ENCODE measurements at places on chromosomes 13 and 19. TPM values are rescaled to one million over a fixed set of nuclear protein-coding genes. Genes with fewer than 3 reads are reported as not detected.

- no peak for DNase-seq
These were observed 3.9 kb downstream of the SLC1A5 start for GRCh38 chr19:46784262-46785053.

DNA sequence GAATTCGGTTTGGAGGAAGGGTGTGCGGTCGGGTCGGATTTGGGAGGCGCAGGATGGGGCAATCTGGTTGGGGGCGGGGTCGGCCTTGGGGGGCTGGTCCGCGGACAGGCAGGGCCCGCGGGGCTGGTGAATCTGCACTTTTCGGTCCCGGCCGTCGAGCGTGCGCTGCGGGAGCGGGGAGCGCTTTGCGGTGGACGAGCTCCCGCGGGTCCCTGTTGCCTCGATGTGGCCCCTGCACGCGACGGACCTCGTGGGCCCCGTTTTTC, 11.9 kb downstream of the PEAK3 start:
- no peak for DNase-seq

DNA sequence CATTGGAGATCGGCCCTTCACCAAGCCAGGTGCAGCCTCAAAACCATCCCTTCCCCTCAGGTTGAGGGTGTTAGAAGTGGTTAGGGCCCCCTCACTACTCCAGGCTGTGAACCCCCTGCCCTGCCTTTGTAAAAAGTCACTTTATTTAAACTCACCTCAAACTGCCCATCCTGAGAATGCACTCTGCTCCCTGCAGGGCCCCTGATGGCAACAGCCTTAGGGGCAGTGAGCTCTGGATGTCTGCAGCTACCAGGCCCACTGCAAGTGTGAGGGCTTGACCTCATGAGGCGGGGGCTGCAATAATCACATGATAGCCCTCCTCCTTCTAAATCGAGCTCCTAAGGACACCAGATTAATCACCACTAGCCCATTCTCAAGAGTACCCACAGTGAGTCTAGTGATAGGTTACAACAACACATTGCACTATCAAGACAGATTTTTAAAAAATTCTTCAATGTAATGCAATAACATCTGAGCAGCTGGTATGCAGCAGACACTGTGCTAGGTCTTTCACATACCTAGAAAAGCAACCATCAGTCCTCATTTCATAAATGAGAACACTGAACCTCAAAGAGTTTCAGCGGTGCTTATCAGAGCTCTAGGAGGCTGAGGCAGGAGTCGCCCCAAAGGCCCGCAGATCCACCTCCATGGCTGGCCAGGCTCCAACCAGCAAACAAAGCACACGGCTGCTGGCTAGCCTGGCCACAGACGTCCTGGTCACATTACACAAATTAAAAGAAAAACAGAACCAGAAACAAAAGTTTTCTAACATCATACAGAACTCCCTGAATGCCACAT, 26.0 kb downstream of the SLC7A1 start:
- DNase-seq = no peak

- no peak for DNase-seq
These were observed 47.0 kb downstream of the ESD start for GRCh38 chr13:46749951-46750350.

GRCh38 chr13:80562433-80563156, 221.7 kb upstream of the SPRY2 start:
- peak; percentile 42 for DNase-seq

- no peak for DNase-seq
These were observed 14.7 kb downstream of the ZNF441 start for GRCh38 chr19:11781295-11782057.

Gene SYT3
- total RNA-seq = 13.0 TPM

Gene PTGIR
- not detected for total RNA-seq

Gene ZNF534
- total RNA-seq = 1.5 TPM

Gene ZNF358
- total RNA-seq = 10.8 TPM

Measured in cerebellum (tissue), 4 donors.